Activated T-cell treated with anti-CD3 and anti-CD28 coated beads for 24 hours (primary cell): ENCODE measurements at places on chromosomes 4 and X.

- peak; percentile 20 for DNase-seq
Measured at GRCh38 chr4:36394352-36394903, 113.0 kb downstream of the DTHD1 start.

DNA sequence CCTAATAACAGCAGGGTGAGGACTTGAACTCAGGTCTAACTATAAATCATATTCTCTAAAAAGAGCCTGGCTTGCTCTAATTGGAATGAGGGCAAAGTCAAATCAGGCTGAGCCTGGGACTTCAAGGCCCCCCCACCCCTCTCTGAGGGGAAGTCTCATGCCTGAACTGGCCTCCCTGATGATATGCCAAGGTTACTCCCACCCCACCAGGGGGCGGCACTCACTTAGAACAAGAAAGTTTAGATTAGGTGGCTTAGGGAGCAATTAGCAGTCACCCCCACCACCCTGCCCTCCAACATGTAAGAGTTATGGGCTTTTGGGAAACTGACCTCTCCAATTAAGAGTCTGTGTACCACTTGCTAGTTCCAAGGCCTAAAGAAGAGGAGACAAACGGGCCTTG is 2.7 kb downstream of the FOXO4 start:
- peak; percentile 58 for DNase-seq

GRCh38 chr4:161554372-161554990 is 609.3 kb downstream of the FSTL5 start:
- DNase-seq = no peak

DNA sequence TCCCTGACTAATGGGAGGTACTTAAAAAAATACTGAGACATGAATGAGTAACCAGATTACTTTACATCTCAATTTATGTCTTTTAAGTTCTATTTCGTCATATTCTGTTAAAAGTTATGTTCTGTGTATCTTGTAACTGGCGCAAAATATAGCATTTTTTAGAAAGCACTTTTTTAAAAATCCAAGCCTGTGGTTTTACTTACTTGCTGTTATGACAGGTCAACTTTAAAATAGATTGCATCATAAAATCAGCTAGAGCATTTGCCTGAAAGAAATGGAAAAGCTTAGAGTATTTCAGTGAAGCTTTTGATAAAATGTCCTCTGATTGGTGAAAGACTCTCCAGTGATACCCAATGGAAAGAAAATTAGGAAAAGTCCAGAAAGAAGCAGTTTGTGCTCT is 1892.3 kb upstream of the TENM3 start:
- DNase-seq = no peak

- no peak for DNase-seq
Measured at GRCh38 chrX:1002611-1003010, 209.8 kb downstream of the CRLF2 start.

DNA sequence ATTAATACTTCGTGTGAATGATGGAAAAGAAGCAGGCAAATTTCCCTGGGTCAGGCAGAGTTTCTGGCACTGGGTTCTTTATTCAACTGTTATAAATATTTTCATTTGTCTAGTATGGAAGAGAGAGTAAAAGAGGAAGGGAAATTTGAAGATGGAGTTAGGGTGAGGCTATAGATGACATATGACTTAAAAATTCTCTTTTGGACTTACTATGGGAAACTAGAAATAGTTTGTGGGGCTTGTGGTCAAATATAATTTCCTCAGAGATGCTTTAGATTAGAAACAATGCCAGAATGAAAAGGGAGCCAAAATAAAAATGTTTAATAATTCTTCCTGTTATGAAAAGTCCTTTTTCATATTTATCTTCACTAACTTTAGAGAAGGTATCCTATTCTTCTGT is 103.2 kb downstream of the GC start:
- DNase-seq = no peak

DNA sequence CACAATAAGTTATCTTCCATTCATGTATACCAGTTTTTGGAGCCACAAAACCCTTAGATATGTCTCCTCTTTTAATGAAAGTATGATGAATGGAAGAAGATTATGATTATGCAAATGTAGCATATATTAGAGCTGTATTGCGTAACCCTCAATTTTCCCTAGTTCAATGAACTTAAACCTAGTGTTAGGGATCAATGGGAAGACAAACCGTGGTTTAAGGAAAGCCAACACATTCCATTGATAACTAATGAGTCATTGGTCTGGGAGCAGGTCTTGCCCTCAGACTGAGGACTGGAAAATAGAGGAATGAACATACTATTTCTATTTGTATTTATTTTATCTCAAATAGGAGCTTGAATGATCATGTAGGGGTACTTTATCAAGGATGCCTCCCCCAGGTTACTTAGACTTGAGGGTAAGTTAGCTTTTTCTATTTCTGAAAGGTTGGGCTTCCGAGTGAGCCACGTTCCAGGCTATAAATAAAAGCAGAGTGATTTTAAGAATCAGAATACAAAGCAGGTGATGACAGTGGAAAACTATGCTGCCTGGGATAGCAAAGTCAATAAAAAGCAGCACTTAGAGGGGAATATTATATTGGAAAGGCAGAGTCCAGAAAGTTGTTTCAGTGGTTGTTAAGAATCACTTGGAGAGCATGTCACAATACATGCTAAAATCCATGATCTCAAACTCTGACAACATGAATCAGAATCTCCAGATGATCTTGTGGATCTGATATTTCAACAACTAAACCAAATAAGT is 356.0 kb downstream of the ADAM29 start:
- no peak for DNase-seq

DNA sequence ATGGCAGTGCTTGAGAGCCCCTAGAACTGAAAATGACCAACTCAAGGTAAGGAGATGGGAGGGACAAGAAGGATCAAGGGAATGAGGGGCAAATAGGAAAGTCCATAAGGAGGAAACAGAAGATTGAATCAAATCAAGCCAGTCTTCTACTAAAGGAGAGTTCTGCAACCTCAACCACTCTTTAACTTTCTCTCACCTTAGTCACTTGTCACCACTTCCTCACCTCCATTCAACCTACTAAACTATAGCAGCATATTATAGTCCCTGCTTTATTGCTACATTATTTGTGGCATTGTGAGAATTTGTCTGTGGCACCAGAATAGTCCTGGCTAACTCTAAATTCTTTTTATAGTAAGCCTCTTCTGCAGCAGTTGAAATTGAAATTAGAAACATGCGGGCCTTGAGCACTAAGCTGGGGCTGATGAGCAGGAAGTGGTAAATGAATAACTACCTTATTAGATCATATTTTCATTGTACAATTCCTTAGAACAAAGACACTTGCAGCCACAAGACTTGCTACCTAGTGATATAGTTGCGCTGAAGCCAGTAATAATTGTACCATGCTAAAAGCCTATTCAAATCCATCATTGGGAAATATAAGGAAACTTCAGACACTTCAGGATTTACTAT is 336.9 kb downstream of the ZNF674 start:
- DNase-seq = no peak

DNA sequence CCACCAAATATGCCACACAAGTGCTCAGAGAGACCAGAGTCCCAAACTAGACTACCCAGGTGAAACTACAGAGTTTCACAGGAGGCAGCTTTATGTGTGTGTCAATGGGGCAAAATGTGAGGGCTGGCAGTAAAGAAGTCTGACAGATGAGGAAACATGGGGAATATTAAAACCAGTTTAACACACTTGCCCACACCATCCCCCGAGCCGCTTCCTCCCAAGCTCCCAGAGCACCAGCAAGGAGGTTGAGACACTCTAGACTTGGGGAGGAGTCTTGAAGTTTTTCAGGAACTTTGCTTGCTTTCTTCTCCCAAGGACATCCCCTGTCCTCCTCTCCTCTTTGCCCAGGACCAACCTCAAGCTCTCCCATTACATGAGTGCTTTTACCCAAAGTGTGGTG is 94.7 kb upstream of the SPRY1 start:
- DNase-seq = no peak

GRCh38 chr4:184895012-184895695 is 69.4 kb upstream of the ACSL1 start:
- no peak for DNase-seq

DNA sequence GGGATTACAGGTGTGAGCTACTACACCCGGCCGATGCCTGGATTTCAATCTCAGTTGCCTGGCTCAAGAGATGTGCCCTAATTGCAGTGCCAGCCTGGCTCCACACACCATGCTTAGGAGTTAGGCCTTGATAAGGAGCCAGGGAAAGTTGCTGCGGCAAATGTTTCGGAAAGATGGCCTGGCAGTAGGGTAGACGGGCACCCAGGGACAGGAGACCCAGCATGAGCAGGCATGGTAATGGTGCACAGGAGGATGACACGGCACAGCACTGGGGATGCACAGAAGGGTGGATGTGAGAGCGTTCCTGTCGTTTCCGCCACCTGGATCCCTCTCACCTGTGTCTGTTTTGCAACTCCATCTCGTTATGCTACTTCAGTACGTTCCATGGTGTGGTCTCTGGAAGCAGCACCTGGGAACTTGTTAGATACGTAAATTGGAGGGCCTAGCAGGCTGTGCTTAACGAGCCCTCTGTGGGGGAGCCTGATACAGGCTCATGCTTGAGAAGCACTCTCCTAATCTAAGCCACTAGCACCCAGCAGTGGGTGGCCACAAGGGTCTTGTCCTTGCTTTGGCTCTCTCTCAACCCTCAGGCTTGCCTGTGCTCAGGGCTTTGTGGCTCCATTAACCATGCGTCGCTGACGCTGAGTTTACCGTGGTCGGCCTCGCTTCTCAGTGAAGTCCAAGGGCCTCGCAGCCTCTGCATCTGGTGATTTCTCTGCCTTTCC is 20.3 kb downstream of the RNF4 start:
- no peak for DNase-seq

- DNase-seq = no peak
Measured at GRCh38 chrX:39536211-39536610, 561.5 kb downstream of the BCOR start.
